Daoy (cell line): ENCODE measurements at places on chromosomes 5 and 9. TPM values are rescaled to one million over a fixed set of nuclear protein-coding genes. Genes with fewer than 3 reads are reported as not detected.

DNA sequence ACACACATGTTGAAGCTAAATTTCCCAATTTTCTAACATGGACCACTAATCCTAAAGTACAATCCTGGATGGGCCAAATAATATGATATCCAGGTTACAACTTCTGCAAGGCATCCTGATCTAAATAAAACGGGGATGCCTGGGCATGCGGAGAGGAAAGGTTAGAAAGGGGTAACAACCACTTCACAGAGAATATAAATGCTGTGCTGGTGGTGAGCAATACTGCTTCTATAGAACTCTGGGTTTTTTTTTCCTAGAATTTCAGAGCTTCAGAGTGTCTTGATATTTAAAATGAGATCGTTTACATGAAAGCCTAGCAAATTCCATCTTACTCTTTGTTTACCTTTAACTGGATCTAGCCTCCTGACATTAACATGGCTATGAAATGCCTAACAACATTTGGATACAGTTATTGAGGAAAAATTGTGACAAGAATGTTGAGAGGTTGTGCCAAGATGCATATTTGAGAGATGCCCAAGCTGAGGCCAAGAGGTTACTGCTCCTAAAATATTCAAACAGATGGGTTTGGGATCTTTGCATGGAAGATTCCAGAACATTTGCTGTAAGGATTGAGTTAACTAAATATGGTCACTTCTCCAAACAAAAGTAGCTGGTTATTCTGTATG lies 22.4 kb downstream of the TNFAIP8 start:
- no peak for DNase-seq

GRCh38 chr5:109838157-109838556 lies 148.4 kb downstream of the MAN2A1 start:
- no peak for DNase-seq

DNA sequence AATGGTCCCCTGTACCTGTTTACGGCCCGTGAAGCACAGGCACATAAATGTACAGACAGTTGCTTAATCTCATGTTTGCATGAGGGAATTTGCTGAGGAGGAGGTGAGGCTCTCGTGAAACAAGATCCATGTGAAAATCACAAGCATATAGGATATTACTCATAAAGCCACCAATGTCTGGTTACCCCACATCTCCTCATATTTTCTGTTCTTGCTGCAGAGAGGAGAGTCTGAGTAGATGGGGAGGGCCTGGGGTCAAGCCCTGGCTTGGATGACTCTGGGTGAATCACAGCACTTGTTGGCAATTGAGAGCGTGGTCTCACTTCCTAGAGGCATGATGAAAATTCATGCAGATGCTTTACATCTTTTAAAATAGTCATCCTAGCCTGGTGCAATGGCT lies 975 bp downstream of the AGXT2 start:
- peak; percentile 69 for DNase-seq

DNA sequence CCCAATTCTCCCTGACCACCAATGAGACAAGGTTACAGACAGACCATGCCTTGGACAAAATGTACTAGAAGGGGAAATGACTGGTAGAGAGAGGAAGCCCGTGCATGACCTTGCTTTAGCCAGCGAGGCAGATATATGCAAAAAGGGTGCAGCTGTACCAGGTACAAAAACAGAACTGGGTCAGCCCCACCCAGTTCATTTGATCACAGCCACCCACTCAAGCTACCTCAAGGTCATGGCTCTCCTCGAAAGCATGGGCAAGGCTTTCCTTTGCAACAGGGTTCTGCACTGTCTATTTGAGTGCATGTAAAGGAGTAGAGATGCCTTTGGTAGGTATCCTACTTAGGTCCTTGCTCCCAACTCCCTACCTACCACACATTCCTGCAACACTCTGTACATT lies 33.3 kb downstream of the TLE1 start:
- no peak for DNase-seq

GRCh38 chr5:172172912-172173563 lies 15.0 kb downstream of the STK10 start:
- DNase-seq = peak; percentile 49

DNA sequence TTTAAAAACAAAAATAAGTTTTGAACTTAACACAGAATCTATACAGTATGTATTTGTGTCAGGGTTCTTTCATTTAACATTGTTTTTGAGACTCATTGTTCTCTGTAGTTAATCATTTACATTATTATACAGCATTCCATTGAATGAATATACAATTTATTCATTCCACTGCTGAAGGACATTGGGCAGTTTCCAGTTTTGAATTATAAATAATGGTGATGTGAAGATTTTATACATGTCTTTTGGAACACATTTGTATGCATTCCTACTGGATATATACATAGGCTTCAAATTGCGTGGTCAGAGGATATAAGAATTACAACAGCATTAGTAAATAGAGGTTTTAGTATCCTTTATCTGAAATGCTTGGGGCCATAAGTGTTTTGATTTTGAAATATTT lies 72.0 kb downstream of the CEP120 start:
- no peak for DNase-seq

- no peak for DNase-seq
Observed at GRCh38 chr5:179300581-179301180, 44.6 kb downstream of the ADAMTS2 start.

- no peak for DNase-seq
Observed at GRCh38 chr5:151107084-151107483, 26.2 kb upstream of the TNIP1 start.

- DNase-seq = no peak
Observed at GRCh38 chr5:78783434-78784130, 135.0 kb upstream of the LHFPL2 start.

DNA sequence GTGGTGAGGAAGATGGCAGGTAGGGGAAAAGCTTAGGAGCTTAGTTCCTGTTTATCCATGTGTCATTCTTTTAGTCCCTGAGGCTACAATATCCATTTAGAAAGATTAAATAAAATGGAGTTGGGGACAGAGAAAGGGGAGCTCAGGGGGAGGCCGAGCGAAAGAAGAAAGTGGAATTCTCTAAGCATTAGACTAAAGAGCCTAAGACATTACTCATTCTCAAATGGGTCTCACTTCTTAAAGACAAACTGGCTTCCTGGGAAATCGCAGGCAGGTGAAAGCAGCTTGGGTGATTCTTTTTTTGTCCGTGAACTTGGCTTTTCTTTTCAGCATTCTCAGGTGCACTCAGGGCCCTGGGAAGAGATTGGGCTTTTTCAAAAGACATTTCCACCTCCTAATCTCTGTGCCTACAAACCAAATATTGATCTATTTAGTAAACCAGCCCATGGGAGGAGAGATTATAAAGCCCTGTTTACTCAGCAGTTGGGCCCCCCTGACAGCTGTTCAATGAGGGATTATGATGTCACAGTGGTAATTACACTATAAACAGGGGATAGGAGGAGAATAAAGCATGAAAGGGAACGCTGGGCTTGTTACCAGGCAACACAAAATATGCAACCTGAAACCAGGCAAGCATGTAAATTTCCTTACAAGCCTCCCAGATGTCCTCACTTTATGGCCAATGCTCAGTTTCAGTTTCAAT lies 584.0 kb downstream of the ACTL7B start:
- DNase-seq = peak; percentile 79

DNA sequence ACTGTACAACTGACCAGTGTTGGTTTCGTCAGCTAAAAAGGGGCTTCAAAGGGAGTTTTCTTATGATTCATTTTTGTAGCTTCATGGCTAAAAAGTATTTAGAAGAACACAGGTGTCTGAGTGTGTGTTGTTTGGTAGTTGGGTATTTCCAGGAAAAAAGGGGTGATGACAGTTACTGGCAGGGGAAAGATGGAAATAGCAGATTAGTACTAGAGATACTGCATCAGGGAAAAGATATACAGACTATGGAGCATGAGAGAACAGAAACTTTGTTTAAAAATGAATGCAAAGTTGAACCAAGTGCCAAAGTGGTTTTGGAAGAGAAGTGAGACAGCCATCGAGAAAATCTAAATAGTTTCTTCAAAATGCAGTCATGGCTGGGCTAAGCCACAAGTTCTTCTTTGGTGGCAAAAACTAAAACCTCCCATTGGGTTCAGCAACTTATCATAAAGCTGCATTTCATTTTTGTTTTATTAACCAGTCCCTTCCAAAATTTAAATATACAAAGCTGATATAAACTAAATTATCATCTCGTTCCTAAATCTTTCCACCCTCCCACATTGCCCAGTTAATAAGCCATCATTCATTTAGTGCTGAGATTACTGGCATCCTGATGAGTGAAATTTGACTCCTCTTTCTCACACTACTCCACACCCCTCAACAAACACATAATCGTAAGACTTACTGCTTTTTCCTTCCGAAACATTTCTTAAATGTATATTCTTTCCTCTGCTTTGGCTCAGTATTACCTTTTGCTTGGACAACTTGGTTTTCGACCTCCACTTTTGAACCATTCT lies 33.5 kb downstream of the ELL2 start:
- DNase-seq = no peak

DNA sequence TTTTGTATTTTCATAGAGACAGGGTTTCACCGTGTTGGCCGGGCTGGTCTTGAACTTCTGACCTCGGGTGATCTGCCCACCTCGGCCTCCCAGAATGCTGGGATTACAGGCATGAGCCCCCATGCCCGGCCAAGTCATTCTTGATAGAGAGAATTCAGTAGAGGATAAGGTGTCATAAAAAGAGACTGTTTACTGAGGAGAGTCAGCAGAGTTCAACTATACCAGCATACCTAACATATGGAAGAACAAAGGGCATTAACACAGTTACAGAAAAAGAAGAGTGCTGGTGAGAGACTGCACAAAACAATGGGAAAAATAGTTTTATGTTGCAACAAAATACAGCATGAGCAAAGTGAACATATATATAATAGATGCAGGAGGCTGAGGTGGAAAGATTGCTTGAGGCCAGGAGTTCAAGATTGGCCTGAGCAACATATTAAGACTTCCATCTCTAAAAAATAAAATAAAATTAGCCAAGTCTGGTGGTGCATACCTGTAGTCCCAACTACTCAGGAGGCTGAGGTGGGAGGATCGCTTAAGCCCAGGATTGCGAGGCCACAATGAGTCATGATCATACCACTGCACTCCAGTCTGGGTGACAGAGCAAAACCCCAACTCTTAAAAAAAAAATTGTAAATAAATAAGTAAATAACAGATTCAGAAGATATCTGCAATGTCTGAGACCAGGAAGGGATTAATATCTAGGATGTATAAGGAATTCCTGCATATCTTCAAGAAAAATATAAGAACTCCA lies 19.5 kb downstream of the B4GALT1 start:
- DNase-seq = no peak

DNA sequence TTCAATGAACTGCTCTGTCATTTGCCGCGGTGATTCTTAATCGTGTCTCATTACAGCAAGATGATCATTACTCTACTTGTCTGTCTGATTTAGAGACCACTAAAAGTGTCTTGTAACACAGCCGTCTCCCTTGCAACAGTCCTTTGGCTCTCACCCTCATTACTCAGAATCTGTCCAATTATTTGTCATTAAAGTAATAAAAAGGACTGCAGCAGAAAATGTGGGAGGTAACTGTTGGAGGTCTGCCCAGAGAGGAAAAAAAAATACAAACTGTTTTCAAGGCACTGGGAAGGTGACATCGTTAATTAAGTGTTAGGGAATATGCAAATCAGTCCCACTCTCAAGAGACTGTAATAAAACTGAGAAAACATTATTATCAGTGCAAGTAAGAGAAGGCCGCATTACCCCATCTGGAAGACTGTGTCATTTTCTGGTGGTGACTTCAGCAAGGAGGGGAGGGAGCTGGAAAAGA lies 281.0 kb downstream of the RASEF start:
- DNase-seq = no peak

GRCh38 chr5:98604721-98605425 lies 168.6 kb upstream of the RGMB start:
- DNase-seq = peak; percentile 61

DNA sequence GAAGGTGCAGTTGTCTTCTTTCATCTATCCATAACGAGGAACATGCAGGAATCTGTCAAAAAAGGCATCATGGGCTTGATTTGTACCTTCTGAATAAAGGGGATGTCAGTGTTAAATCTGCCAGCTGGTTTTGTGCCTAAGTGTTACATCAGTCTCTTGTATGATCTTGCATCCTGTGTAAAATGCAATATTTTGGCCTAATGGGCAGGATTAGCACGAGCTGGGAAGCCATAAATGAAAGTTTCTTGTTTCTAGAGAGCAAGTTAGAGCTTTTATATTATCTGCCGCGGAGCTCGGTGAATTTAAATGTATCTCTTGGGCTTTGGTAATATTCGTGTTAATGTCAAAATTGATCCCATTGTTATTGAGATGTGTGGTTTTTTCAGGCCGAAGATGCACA lies 526.1 kb upstream of the WWC1 start:
- no peak for DNase-seq

DNA sequence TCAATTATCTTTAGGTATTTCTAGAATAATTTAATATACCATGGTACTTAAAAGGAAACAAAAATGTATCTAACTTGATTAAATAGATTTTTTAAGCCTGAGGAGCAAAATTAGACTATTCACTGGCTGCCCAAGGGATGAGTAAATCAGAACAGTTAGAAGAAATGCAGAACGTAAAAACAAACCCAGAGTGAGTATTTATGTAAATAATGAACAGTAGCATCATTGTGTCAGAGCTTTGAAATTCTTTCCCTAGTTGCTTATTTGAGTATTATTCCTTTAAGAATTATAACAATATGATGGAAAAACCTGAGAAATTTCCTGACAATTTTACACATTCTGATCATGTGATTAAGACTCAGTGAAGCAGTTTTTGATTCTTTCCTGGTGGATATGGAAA lies 200.9 kb downstream of the GDNF start:
- no peak for DNase-seq

GRCh38 chr9:120583958-120584369 lies 4.0 kb upstream of the CDK5RAP2 start:
- DNase-seq = peak; percentile 97

- DNase-seq = no peak
Observed at GRCh38 chr5:100889896-100890295, 13.2 kb downstream of the ST8SIA4 start.

DNA sequence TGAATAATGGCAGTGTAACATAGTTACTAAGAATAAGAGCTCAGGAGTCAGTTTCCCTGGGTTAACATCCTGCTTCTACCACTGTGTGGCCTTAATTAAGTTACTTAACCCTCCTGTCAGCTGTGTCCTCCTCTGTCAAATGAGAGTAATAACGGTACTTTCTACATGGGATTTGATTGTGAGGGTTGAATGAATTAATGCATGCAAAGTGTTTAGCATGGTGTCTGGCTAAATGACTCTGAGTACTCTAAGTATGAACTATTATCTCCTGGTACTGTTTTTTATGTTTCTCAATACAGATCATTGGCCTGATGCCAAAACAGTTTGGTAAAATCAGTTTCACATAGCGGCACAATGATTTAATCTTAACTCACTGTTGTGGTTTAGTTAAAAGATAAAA lies 19.6 kb downstream of the ZNF131 start:
- no peak for DNase-seq

DNA sequence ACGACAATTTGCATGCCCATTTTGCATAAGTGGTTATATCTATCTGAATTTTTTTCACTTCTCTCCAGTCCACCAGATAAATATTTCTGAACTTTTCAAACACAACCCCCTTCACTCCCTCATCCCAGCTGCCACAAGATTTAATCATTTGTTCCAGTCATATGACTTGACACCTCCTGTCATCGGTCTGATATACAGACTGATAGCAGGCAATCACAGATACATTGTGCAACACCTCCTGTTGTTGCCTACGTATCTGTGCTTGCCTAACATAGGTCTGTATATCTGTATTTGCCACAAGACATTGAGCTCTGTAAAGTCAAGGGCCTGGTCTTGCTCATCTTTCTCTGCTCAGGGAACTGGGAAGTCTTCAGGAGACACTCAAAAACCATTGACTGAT lies 65.6 kb downstream of the GNA14 start:
- DNase-seq = no peak

The NRG2 gene
- total RNA-seq = 0.17 and 0.48 TPM in 2 replicates

The DDX41 gene
- 68.7 and 91.5 TPM in 2 replicates for total RNA-seq

The CHSY3 gene
- total RNA-seq = 0.21 and 0.40 TPM in 2 replicates

The PPIC gene
- 39.4 and 43.2 TPM in 2 replicates for total RNA-seq

The SLC45A2 gene
- not detected in 2 replicates for total RNA-seq

The ODF2 gene
- total RNA-seq = 103 and 104 TPM in 2 replicates

The FABP6 gene
- total RNA-seq = 5.7 and 10.7 TPM in 2 replicates
